ENCODE measurements at places on chromosomes 5 and 9.

GRCh38 chr9:117487555-117488175 lies 72.8 kb upstream of the ASTN2 start:
- no peak for DNase-seq

- DNase-seq, result no peak
Observed at GRCh38 chr5:35264509-35264908, 34.2 kb upstream of the PRLR start.

GRCh38 chr9:15670246-15670645 lies 117.4 kb downstream of the CCDC171 start:
- no peak for DNase-seq

DNA sequence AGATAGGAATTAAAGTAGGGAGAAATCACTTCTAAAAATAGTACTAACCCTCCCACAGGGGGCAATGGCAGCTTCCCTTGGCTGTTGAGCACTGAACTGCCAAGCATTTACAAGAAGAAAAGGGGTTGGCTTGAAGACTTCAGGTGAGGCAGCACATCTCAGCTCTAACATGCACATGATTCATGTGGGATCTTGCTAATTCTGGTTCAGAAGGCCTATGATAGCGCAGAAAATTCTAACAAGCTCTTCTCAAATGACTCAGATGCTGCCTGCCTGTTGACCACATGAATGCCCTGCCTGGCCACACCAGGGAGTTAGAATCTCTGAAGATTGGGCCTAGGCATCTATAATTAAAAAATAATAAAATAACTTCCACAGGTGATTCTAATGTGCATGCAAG lies 22.6 kb downstream of the CD180 start:
- DNase-seq, result no peak

GRCh38 chr9:126341902-126342301 lies 15.3 kb downstream of the MVB12B start:
- no peak for DNase-seq

GRCh38 chr9:114777821-114778609 lies 27.8 kb downstream of the TNFSF15 start:
- DNase-seq, result no peak

- no peak for DNase-seq
Observed at GRCh38 chr9:95815961-95816360, 59.5 kb upstream of the ERCC6L2 start.

- no peak for DNase-seq
Observed at GRCh38 chr9:74277532-74277931, 219.6 kb upstream of the RORB start.

GRCh38 chr9:69463497-69464068 lies 138.6 kb downstream of the ENTREP1 start:
- DNase-seq, result no peak

DNA sequence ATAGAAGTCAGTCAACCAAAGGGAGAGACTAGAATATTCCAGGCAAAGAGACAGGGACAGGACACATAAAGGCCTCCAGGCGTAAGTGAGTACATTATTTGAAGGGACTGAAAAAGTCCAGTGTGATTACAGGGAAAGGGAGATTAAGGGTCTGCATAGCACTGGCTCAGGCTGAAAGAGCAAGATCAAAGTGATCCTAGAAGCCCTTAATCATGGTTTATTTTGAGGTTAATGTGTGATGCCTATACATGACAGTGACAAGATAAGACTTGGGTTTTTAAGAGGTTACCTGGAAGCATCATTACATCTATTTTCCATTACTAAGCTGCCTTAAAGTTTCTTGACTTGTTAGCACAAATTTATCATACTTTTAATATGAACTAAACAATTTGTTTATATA lies 25.8 kb downstream of the LMBRD2 start:
- DNase-seq, result no peak

DNA sequence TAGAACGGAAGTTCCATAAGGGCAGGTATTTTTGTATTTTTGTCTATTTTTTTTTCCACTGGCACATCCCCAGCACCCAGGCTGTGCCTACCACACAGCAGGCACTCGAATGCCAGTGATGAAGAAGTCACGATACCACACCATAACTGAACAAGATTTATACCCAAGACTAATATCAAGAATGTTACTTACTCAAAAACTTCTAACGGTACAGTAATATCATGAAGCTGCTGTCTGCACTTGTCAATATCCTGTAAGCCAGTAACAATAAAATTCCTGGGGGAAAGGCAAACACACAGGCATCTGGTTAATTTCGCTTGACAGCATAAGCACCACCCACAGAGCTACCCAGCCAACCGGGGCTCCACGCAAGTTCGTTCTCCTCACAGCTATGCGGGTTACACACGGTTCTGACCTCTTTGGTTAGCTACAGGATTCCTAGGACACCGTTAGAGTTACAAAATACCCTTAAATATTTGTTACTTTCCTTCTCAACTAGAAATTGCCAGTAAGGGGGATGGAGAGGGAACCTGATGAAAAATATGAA lies 1.3 kb downstream of the MED10 start:
- no peak for DNase-seq

DNA sequence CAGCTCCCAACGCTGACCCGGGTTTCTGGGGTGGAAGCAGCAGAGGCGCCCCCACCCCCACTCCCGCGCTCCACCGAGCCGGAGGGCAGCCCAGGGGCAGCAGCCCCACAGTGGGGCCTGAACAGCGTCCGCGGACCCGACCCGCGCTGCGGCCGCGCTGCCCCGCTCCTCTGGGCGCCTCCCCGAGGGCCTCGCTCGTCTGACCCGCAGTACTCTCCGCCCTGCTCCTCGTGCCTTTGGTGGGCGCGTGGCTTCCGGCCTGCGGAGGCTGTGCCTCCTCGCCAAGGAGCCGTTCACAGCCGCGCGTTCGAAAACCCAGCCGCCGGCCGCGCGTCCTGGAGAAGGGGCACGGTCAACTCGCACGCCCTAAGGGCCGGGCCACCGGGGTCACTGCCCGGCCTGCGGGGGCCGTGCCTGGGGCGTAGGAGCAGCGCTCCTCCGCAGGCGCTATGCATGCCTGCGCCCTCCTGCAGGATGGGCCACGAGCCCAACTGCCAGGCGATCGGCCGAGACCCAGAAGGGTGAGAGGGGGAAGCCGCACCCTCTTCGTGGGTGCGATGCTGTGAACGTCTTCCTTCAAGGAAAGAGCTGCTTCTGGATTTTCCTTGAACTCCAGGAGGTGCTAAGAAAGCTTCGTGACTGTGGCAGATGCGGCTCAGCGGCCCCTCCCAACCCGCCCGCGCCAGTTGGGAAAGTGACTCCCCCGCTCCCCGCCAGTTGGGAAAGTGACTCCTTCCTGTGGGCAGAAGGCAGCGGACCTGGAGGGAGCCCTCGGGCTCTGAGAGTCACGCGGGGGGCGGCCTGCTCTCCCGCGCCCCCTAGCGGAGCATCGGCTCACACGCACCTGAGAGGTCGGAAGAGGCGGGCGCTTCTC lies 82.7 kb downstream of the HSD17B3 start:
- DNase-seq, result peak; percentile 17

DNA sequence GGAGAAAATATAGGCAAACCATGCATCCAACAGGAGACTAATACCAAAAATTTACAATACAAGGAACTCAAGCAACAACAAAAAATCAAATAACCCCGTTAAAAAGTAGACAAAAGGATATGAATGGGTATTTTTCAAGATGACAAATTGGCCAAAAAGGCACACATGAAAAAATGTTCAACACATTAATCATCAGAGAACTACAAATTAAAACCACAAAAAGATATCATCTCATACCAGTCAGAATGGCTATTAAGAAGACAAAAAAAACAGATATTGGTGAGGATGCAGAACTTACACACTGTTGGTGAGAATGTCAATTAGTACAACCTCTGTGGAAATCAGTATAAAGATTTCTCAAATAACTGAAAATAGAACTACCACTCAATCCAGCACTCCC lies 35.0 kb downstream of the TEX10 start:
- no peak for DNase-seq

Measured in stimulated activated CD8-positive, alpha-beta memory T cell treated with anti-CD3 and anti-CD28 coated beads, Interleukin-4, amount 100 ng/mL, for 1 hour (primary cell).